ENCODE measurements at places on chromosomes 5 and 9.

- DNase-seq = peak; percentile 34
Measured at GRCh38 chr5:11384441-11385250, 519.6 kb downstream of the CTNND2 start.

- no peak for DNase-seq
Measured at GRCh38 chr9:114161513-114161912, 6.2 kb downstream of the COL27A1 start.

GRCh38 chr5:161697001-161697400 lies 11.5 kb downstream of the GABRA6 start:
- DNase-seq = no peak

- DNase-seq = no peak
Measured at GRCh38 chr9:35446012-35446411, 43.9 kb upstream of the RUSC2 start.

DNA sequence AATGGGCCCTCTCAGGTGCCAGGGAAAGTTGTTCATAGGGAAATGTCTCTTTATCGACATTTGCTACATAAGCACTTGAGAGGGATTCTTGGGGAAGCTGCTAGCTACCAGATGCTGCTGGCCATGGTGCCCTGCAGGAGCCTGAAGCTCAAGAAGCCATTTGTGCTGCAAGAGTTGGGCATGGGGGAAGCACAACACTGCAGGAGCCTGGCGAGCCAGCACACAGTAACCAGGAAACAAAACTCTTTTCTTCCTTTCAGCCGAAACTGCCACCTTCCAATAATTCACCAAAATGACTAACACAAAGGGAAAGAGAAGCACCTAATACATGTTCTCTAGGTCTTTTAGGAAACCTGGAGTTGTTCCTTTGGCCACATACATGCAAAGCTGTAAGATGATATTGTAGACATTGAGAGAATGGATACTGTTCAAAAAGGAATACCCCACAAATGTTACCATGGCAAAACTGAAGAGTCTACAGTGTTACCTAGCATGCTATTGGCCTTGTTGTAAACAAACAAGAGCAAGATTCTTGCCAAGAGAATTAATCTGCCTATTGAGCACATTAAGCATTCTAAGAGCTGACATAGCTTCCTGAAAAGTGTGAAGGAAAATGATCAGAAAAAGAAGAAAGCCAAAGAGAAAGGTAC lies 26.1 kb upstream of the LARP1 start:
- DNase-seq = no peak

DNA sequence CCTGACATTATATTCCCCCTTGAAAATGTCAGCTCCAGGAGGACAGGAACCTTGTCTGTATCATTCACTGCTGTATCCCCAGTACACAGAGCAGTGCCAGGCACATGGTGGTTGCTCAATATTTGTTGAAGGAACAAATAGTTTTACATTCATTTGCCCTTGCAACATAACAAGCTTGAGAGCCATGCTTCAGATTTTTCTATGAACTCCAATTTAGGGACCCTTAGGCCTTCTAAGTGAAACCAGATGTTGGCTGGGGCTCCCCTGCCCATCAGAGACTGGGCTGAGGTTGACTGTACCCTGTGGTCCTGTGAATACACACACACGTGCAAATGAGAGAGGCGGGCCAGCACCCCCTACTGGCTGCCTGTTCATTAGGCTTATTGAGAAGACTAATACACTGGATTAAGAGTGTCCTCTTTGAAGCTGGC lies 214.9 kb upstream of the WWC1 start:
- DNase-seq = no peak

GRCh38 chr5:155952486-155953089 lies 374.4 kb upstream of the SGCD start:
- no peak for DNase-seq

DNA sequence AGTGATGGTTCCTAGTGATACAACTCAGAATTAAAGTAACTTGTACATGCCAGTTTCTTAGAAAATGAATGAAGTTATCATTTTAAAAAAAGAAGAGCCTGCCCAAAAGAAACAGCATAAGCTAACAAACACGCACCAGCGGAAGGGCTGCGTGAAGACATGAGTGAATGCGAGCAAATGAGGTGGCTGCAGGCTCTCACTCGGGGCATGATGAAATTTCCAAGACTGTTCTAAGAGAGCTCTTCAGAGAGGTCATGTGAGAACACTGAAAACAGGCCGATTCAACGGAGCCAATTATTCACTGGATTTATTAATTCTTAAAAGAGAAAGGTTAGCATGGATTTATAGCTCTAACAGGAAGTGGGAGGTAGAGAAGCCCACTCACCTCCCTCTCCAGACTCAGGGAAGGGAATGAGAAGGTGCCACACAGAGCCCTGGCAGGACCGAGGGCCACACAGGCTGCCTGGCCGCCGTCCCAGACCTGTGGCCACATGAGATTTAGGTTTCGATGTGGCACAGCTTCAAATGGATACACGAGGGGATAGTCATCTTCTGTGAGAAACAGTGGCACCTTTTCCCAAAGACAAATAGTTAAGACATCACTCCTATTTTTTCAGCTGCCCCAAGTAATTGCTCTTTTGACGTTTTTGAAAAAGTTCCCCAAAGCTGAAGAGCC lies 55.5 kb downstream of the HABP4 start:
- no peak for DNase-seq

- DNase-seq = peak; percentile 34
Measured at GRCh38 chr5:71757590-71758543, 38.8 kb downstream of the CARTPT start.

DNA sequence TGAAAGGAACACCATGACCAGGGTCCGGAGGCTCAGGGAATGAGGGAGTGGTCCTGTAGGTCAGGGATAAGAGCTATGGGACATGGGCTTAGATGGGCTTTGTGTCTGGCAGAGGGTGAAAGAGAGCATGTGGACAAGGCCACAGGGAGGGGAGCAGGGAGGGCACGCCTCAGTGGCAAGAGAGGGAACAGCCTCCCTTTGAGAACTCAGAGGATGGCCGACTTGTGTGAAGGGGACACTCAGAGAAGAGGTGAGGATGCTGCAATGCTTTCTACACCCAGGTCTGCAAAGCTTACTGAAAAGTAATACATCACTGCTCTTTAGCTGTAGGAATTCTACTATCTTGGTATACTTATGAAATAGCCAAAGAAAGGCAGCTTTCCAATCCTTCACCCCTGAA lies 23.5 kb downstream of the MED10 start:
- DNase-seq = no peak

GRCh38 chr5:57939335-57939734 lies 456.7 kb upstream of the ACTBL2 start:
- no peak for DNase-seq

DNA sequence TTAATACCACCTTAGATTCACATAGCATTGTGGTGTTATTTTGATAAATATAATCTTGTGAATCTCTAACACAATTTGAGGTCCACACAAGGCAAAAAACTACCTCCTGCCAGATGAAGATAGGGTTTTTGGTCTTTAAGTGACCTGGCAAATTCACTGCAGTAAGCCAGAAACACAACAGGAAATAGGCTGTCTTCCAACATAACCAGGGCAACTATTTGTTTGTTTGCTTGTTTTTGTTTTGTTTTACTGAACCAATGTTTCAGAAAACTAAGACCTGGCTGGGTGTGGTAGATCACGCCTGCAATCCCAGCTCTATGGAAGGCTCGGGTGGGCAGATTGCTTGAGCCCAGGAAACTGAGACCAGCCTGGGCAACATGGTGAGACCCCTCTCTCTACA lies 95.5 kb downstream of the USP20 start:
- no peak for DNase-seq
